T-helper 17 cell (primary cell): ENCODE measurements at places on chromosomes 16 and 17.

GRCh38 chr16:85798901-85799496 lies 345 bp downstream of the EMC8 start:
- DNase-seq = peak; percentile 19

DNA sequence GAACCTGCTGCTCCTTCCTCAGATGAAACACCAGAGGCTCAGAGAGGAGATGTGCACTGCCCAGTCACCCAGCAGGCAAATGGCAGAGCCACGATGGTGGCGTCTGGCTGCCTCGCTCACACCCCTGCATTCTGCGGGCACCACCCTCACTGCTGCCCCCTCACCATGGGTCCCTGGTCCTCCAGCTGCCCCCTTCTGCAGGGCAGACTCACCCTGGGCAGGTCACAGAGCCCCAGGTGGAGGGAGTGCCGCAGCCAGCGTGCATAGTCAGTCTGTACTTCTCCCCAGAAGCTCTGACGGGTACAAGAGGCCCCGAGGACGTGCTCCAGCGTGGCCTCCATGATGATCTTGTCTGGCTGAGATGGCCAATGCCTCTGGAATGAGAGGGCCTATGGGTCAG lies 52.9 kb downstream of the RMI2 start:
- DNase-seq = no peak

DNA sequence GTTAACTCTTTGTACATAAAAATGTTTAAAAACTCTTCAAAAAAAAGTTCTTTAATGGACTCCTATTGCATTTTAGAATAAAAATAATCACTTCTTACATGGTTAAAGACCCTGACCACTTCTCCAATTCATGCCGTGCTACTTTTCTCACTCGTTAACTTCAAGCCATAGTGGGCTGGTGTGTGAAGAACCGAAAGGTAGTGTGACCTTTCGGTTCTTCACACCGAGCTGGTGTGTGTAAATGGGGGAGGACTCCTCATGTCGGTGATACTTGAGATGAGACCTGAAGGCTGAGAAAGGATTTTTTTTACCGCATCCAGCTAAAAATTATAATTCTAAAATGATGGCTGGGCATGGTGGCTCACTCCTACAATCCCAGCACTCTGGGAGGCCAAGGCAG lies 22.1 kb downstream of the RFFL start:
- DNase-seq = no peak

- no peak for DNase-seq
Observed at GRCh38 chr17:57292091-57292490, 35.8 kb downstream of the MSI2 start.

DNA sequence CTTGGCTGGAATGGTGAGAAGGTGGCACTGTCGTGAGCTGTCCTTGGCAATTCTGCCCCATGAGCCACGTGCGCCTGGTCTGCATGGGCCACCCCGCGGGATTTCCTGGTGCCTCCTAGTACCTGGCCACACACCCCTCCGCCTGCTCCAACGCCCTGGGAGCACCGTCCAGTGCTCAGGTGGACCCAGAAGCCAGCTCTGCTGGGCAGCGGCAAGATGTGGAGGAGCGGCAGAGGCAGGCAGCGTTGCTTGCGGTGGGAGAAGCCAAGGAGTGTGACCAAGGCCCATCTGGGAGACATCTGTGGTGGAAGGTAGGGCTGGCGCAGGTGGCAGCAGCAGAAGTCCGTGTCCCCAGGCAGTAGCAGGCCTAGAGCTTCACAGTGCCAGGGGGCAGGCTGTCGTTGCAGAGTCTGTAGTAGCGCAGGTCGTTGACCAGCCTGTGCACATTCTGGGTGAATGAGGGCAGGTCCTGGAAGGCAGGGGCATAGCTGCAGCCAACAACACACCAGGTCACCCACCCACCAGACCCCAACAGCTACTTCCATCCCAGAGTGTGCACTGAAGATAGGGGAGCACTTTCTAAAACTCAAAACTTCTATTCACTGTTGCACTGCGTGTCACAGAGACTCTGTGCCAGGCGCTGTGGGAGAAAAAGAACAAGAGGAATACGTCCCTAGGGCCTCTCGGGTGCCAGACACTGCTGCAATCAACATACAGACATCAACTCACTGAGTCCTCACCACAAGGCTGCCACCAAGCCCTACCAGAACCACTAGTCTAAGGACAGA lies 34.9 kb upstream of the GSG1L start:
- DNase-seq = no peak

GRCh38 chr17:19448341-19449268 lies 37.6 kb downstream of the RNF112 start:
- no peak for DNase-seq

DNA sequence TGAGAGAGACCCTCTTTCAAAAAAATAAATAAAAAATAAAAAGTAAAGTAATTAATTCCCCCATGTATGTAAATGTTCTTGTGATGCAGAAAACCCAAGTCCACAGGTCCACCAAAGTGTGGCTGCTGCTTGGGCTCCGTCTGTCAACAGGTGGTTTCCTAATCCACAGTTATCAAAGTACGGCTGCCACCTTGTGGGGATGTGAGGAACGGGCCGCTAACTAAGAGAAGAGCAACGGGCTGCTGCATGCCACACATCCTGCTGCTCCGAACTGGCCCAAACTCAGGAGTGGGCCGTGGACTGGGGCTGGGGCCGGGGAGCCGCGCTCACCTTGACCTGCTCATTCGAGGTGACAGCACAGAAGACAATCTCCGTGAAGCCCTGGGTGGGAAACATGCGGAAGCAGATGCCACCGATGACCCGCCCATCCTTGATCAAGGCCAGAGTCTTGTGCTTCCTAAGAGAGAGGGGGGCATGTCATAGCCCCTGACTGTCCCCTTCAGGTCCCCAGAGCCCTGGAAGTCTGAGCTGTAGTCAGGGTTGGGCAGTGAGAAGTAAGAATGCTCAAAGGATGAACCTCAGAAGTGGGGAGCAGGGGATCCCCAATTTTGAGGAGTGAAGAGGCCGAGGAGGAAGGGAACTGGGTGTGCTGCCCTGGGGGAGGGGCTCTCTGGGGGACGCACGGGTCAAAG lies 4.3 kb downstream of the KAT2A start:
- peak; percentile 82 for DNase-seq
